HCEC 1CT (cell line): ENCODE measurements at places on chromosomes 11 and 22.
A peak's percentile ranks its signal among the peaks of the same experiment; 100 is the strongest.

- DNase-seq, result peak; percentile 11
Measured at GRCh38 chr11:16933756-16934603, 80.2 kb downstream of the PLEKHA7 start.

- DNase-seq, result no peak
Measured at GRCh38 chr22:41913040-41913719, 1.7 kb downstream of the SHISA8 start.

GRCh38 chr11:64453466-64453865, 94.5 kb downstream of the RPS6KA4 start:
- DNase-seq, result no peak

DNA sequence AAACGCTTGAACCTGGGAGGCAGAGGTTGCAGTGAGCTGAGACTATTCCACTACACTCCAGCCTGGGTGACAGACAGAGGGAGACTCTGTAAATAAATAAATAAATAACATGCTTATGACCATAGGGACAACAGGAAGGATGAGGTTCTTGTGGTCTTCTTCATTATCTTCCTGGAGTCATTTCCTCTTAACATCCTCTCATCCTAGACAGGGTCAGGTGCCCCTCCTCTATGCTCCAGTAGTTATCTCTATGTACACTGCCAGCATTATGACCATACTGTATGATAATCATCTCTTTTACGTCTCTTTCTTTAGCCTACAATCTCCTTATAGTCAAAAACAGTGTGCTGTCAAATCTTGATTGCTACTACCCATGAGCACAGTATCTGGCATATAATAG, 17.7 kb downstream of the RAB30 start:
- no peak for DNase-seq

DNA sequence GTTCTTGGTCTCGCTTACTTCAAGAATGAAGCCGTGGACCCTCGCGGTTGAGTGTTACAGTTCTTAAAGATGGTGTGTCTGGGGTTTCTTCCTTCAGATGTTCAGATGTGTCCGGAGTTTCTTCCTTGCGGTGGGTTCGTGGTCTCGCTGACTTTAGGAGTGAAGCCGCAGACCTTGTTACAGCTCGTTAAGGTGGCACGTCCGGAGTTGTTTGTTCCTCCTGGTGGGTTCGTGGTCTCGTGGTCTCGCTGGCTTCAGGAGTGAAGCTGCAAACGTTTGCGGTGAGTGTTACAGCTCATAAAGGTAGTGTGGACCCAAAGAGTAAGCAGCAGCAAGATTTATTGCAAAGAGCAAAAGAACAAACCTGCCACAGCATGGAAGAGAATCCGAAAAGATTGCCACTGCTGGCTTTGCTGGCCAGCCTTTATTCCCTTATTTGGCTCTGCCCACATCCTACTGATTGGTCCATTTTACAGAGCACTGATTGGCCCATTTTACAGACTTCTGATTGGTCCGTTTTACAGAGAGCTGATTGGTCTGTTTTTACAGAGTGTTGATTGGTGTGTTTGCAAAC, 27.1 kb upstream of the NXPE2 start:
- no peak for DNase-seq

GRCh38 chr11:45484326-45484883, 181.0 kb downstream of the CHST1 start:
- DNase-seq, result no peak
